ENCODE measurements at places on chromosomes 4 and X.

DNA sequence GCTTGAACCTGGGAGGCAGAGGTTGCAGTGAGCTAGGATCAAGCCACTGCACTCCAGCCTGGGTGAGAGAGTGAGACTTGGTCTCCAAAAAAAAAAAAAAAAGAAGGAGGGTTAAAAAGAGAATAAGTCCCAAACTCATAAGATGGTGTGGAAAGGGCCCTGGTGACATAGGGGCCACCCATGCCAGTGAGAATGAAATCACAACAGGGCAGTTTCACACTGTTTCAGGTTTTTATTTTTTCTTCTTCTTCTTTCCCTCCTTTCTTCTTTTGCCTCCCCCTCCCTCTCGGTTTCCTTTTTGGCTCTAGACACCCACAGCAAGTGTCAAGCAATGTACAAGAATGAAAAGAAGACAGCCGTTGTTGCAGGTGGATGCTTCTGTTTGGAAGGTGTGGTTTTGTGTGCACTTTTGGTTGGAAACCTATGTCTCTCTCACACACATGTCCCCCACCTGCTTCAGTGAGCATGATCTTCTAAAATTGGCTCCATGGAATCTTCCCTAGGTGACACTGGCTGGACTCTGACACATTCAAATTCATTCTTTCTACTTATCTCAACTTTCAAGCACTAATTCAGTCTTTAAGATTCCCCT lies 14.4 kb upstream of the TLR8 start:
- DNase-seq: no peak

- DNase-seq: no peak
Measured at GRCh38 chr4:81486502-81486901, 14.8 kb upstream of the RASGEF1B start.

GRCh38 chrX:9770319-9770718 lies 4.7 kb upstream of the GPR143 start:
- no peak for DNase-seq

DNA sequence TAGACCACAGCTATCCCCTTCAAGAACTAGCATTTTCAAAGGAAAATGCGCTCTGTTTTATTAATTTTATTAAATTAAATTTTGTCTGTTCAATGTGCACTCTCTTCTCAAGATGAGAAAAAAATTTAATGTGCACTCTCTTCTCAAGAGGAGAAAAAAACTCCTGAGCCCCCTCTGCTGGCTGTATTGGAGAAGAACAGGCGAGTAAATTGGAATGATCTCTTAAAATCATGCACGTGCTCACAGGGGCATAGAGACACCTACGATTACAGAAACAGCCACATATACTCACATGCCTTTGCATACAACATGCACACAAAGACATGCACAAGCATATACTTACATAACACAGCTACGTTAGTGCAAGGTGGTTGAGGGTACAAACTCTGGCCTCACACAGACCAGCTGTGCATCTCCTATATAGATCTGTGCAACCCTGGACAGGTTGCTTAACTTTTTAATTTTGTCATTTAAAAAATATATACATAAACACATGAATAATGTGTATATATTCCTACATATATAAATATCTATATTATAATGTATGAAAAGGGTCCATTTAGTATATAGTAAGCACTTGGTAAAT lies 176.2 kb upstream of the CXorf66 start:
- DNase-seq: no peak

DNA sequence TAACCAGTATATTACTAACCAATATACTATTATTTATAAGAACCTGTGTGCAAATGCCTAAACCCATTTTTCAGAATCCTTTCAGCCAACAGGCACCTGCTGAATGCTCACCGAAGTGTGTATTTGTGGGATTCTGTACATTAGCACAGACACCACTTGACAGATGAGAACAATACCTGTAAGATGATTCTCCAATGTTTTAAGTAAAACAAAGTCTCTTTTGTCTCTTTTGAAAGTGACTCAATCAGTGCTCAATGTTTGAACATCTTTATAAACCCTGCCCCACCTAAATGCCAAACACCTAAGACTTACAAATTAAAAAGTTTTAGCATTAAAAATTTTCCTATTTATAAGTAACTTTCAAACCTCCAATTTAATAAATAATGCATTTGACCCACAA lies 763 bp downstream of the ASB9 start:
- no peak for DNase-seq

DNA sequence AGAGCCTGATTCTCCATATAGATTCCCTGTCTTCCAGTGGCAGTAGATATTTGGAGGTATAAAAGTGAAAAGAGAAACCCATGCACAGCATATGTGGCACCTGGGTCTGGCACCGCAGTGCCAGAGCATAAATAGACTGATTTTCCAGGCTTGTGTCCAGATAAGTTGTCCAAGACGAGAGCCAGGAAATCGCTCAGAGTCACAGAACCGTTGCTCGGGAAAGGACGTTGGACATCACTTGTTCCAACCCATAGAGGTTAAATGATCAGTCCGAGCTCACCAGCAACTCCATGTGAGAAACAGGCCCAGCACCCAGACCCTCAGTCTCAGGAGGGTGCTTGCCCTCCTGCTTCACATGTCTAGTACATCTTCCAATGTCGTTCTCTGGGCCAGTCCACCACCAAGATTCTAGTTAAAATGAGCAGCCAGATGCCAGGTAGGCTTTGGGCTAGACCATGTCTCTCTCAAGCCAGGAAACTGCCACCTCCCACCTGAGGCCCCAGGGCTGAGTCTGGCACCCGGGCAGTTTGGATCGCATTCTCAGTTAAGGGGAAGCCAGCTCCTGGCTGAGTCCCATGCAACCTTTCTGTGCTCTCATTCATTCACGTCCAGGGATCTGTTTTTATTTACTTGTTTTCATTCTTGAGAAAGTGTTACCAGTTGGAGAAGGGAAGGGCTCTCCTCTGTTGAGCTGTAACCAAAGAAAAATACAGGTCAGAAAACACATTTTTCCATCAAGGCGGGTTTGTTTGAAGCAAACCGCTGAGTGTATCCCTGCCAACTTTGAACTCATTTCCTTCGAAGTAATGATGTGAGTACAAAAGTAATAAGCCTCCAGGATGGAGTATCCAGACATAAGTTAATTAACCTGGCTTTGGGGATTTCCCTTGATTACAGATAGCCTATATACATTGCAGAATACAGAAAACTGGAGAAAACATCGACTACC lies 91.7 kb downstream of the PHOX2B start:
- no peak for DNase-seq

GRCh38 chrX:44651358-44651757 lies 108.7 kb upstream of the FUNDC1 start:
- no peak for DNase-seq
